ENCODE measurements at places on chromosomes 13 and 19.
A peak's percentile ranks its signal among the peaks of the same experiment; 100 is the strongest.

- DNase-seq: no peak
Observed at GRCh38 chr13:113813749-113814434, 50.0 kb downstream of the GAS6 start.

- no peak for DNase-seq
Observed at GRCh38 chr19:11041966-11042627, 47.2 kb upstream of the LDLR start.

DNA sequence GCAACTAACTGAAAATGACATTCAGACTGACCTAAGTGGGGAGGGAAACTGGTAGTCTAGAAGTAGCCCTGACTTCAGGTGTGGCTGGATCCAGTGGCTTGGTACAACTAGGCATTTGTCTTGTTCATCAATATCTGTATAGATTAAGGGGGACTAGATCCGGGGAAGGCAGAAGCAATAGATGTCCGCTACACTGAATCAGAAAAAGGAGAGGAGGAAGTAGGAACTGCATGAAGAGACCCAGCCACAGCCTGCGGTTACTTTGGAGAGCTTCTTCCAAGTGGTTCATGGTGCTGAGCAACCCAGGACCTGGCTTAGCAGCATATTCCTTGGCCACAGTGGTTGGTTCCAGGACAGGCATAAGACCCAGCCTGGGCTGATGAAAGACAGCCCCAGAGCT, 9.9 kb upstream of the PRODH2 start:
- no peak for DNase-seq

DNA sequence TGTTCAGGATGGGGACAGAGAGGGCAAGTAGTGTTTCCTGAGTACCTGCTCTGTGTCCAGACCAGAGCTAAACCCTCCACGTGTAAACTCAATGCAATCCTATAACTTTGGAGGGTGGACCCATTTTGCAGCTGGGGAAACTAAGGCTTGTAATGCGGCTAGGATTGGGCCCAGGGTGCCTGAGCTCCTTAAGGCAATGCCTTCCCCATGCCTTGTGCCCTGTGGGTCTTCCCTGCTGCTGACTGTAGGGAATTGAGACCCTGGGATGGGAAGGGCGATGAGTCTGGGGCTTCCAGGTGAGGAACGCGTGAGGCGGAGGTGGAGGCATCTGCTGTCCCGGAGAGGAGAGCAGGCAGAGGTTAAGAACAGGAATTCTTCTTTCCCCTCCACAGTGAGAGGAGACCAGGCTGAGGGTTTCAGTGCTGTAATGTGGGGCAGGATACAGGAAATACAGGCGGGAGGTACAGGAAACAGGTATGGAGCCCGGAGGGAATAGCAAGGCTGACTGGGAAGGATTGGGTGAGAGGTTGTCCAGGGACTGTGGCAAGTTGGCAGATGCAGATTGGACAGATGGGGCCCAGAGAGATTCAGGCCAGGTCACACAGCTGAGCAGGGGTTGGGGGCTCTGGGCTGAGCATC, 19.2 kb downstream of the SLC27A1 start:
- DNase-seq: no peak

GRCh38 chr19:56321254-56321988, 6.8 kb upstream of the ZSCAN5A start:
- DNase-seq: no peak

GRCh38 chr19:2613507-2614295, 88.8 kb downstream of the GNG7 start:
- peak; percentile 52 for DNase-seq

GRCh38 chr19:58513213-58513693, 1.5 kb upstream of the SLC27A5 start:
- DNase-seq: no peak

DNA sequence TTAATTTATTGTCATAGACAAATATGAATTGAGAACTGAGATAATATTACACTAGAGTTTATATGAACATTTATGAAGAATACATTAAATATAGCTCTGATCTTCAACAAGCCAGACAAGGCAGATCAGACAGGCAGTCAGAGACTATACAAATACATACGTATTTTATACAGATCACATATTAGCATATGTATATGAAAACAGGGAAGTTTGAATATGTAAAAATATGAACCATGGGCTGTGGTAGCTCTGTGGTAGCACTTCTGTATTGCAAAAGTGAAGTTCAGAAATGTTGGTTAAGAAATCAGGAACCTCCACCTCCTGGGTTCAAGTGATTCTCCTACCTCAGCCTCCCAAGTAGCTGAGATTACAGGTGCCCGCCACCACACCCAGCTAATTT, 20.7 kb downstream of the GPR180 start:
- no peak for DNase-seq

GRCh38 chr13:32883474-32883873, 132.7 kb upstream of the KL start:
- peak; percentile 56 for DNase-seq

DNA sequence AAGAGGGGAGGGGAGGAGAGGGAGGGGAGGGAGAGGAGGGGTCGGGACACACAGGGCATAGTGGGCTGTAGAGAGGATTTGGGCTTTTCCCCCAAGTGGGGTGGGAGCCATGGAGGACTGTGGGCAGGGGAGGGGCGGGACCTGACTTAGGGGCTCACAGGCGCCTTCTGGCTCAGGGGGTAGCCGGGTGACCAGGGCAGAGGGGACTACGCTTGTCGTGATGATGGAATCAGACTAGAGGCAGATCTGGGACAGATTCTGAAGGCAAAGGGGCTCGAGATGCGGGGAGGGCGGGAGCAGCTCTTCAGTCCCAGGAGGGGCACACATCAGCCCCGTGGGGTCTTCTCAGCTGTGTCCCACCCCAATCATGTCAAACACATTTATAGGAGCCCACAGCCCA, 13.5 kb downstream of the NDUFA11 start:
- DNase-seq: no peak

Data from eye (tissue), 1 donor.